ENCODE measurements at places on chromosomes 2 and 18.

- DNase-seq = no peak
Observed at GRCh38 chr18:69564602-69565001, 163.9 kb downstream of the DOK6 start.

DNA sequence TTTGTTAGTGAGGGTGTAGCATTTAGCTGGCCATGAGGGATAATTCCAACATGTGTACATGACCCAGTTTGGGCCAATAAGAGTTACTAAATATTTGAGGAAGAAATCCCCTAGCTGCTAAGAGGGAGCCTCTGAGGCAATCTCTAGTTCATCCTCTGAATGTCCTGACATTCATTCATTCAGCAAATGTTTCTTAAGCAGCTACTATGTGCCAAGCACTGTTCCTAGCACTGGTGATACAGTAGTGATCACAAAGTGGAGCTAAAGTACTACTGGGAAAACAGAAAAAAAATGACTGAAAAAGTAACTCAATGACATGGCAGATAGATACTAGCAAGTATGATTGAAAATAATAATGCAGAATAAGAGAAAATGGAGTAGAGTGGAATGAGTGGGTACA, 79.8 kb upstream of the PID1 start:
- DNase-seq = no peak

DNA sequence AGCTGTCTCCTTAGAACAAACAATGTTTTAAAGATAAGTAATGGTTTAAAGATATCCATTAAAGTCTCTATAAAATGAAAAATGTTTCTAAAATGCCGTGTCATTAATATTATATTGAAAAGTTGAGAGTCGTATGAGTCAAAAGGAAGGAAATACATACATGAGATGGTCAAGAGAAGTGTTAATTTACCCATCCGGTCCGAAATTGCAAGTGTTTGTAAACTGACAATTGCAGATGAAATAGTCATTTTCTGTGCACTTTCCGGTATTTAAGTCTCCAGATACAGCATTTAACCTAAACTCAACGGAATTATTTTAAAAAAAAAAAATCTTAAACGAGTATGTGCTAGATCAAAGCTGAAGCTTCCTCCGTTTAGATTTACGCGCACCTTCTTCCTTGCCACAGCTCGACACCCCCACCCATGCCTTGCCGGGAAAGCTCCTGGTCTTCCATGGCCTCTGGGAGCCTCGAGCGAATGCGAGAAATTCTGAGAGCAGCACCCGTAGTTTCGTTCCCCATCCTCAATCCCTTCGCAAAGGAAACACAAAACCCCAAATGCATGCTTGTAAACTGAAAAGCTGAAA, 1.8 kb downstream of the DSC3 start:
- DNase-seq = no peak

GRCh38 chr2:202172439-202173211, 65.8 kb downstream of the SUMO1 start:
- no peak for DNase-seq

DNA sequence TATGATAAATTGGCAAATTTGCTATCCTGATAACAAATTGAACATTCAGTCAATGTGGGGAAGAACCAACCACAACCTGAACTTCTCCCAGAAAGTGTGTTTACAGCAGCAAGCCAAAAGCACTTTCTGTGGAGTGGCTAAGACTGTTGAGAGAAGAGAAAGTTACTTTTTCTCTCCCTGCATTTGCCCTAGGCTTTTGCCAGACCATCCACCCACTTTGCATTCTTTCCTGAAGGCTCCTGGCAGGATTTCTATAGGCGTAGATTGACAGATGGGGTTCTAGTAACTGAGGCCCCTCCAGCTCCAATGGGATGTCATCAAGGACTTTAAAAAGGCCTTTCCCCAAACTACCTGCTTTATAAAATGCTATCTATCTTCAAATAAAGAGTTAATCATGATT, 215.2 kb downstream of the GULP1 start:
- no peak for DNase-seq

DNA sequence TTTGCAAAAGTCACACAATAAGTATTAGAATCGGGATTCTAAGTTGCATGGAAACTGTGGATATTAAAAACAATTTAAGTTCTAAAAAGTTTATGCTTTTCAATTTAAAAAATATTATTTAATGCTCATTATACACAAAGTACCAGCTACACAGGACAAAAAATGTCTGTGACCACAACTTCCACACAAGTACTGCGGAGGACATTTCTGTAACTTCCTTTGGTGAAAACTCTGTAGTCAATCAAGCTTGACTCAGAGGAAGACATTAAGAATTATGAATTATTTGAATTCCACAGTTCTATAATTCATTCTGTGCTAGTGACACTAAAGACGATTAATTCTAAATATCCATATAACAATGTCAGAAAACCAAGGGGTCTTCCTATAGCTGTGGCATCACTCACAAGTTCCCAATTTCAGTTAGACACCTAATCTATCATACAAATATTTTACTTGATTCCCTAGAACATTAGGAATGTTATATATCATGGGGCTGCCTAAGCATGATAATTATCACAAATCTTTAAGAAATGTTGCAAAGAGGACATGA, 120.5 kb downstream of the AFF3 start:
- no peak for DNase-seq

GRCh38 chr2:129861666-129862288, 117.7 kb upstream of the RAB6C start:
- DNase-seq = no peak

GRCh38 chr2:143828763-143829537, 691.0 kb downstream of the ZEB2 start:
- DNase-seq = no peak

- no peak for DNase-seq
Observed at GRCh38 chr2:176080540-176081375, 3.0 kb downstream of the EVX2 start.

GRCh38 chr2:237932731-237933131, 34.1 kb upstream of the UBE2F start:
- no peak for DNase-seq

DNA sequence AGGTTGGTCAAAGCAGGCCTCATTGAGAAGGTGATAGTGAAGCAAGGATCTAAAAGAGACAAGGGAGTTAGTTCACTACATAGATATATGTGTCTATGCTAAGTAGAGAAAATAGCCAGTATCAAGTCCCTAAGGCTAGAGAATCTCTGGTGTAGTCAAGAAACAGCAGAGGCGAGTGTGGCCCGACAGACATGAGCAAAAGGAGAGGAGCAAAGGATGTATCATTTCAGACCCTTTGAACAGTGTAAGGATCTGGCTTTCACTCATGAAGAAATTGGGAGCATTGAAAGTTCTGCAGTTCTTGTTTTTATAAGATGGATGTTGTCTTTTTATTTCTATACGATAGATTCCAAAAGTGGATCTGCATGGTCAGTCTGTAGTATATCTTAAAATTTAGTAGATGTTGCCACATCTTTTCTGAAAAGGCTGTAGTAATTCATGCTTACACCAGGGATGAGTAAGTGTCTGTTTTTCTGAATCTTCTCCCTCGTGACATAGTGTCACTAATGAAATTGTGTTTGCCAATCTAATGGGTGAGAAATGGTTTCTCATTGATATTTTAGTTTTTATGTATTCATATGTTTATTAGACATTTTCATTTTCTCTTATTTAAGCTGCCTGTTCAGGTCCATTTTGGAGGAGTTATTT, 18.8 kb downstream of the SP100 start:
- no peak for DNase-seq

DNA sequence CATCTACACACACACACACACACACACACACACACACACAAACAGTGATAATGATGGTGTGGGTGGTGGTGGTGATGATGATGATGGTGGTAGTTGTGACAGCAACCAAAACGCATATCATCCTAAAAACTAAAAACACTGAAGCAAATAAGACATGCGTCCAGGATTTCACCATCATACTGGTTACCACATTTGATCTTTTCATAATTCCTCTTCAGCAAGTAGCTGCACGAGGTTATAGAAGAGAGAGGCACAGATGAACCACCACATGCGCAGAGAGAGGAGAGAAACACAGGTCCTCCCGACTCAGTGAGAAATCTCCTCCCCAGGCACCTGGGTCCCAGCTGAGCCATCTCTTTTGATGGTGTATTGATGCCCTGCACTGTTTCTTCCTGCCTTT, 393.3 kb downstream of the METTL4 start:
- no peak for DNase-seq

DNA sequence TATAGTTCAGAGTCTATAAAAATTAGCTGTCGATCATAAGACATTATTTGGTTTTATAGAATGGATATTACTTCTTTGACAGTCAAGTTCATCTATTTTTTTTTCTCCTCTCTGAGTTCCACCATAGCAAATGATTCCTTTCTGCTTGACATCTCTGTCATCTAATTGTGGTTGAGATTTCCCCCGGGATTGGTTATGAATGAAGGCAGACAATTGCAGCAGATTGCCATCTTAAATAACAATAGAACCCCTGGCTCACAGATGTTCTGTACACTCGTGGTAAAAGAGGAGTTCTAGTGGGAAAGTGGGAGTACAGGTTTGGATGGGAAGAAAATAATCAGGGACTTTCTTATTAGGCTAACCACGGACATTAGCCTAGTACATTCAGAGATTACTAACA, 292.1 kb upstream of the NRXN1 start:
- DNase-seq = no peak

GRCh38 chr2:42297322-42297936, 63.6 kb downstream of the COX7A2L start:
- no peak for DNase-seq

DNA sequence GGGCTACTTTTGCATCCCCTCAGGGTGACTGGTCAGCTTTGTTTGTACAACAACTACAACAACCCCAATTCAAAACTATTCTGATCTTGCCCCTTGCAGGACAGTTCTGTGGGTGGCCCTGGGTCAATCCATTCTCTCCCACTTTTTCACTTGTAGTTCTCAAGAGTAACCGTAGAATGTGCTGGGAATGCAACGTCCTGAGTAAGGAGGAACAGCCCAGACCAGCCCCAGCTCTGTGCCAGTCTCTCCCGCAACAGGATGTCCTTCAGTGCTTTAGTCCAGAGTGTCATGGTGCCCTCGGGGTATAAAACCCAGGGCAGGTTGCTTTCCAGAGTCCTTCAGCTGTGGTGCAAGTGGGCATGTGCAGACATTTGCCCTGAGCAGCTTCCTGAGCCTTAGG, 22.1 kb upstream of the TEX51 start:
- no peak for DNase-seq

DNA sequence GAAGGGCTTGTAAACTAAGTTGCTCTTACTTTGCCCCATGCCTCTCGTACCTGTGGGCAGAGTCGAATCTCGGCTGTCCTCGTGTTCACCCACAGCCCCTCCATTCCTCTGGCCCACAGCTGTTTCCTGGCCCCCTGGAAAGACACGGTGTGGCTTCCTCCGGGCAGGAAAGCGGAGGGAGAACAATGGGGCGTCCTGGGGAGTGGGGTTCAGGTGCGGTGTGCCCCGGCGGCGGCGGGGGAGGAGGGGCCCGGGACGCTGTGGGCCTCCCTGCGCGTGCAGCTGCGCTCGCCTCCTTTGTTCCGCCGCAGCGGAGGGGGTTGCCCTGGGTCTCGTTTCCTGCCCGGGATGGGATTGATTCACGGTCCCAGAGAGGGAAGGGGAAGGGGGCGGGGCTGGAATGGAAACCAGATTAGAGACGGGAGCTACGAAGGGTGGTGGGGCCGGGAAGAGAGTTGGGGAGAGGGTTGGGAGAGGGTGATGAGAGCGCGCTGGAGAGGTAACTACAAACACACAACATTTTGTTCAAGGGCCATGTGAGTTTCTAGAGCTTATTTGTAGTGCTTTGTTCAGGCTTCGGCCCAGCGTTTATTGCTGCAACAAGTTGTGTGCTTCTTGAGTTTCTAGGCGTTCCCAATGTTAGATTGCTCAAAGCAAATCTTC, 796 bp downstream of the MYO1B start:
- peak; percentile 70 for DNase-seq

GRCh38 chr2:54531558-54531957, 75.4 kb downstream of the SPTBN1 start:
- no peak for DNase-seq

- DNase-seq = peak; percentile 95
Observed at GRCh38 chr2:194999771-195000170, 657.3 kb upstream of the SLC39A10 start.

DNA sequence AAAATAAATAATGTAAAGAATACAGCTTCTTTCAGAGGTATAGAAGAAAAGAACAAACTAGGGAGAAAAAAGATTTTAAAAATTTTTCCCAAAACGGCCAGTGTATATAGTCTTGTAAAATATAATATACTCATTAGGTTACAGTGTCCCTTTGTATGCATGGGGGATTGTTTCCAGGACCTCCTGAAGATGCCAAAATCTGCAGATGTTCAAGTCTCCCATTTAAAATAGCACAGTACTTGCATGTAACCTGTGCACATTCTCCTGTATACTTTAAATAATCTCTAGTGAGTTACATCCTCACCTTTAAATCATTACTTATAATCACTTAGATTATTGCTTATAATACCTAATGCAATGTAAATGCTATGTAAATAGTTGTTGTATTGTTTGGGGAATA, 80.6 kb upstream of the LRRTM4 start:
- no peak for DNase-seq

DNA sequence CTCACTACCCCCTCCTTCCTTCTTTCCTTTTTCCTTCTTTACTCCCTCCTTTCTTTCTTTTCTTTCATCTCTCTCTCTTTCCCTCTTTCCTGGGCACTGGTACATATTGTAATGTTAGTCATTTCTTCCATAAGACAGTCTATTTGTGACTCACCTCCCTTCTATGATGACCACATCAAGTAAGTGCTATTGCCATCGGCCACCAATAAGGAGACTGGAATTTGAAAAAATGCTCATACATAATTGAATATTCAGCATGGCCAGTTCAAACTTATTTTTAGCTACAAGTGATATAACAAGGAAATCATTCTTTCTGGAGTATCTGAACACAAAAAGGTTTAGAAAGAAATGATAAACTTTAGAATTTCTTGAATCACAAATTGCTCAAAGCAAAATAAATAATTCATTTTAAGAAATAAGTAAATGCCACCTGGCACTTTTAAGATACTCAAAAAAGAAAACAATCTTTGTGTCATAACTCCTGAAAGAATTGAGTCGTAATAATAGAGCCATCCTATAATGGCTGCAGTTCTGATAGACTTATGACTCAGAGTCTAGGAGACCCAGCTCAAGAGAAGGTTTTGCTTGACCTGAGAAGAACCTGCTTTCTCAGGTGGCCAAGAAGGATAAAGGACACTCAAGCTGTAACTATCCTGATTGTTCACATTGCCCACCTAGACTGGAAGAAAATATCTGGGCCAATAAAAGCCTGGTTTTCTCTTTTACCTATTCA, 51.6 kb upstream of the CCBE1 start:
- DNase-seq = no peak

DNA sequence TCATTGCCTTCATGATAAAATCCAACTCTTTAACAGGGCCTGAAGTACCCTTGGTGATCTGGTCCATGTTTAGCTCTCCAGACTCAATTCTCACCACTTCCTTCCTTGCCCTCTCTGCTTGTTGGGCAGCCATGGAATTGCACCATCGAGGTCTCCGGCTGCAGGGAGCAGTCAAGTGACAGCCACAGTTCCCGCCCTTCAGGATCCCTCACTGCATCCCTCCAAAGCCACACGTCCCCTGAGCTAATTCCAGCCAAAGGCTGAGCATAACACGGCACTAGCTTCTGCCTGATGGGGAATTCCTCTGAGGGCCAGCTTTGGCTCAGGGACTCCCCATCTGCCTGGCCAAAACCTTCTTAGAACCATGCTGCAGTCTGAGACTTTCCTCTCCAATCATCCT, 47.4 kb upstream of the SLC1A4 start:
- DNase-seq = no peak

GRCh38 chr2:60882971-60883753, 1.8 kb downstream of the REL start:
- peak; percentile 10 for DNase-seq
